Fibroblast of villous mesenchyme (primary cell): ENCODE measurements at places on chromosomes 13 and 19.

- peak; percentile 29 for DNase-seq
These were observed 9.0 kb upstream of the IPO5 start for GRCh38 chr13:97944396-97945029.

GRCh38 chr19:49689133-49690078, at the start of gene ADM5:
TSS of gene ADM5 (plus strand) at chr19:49689594. CDS start at chr19:49689838, 244 bp downstream.
- DNase-seq = peak; percentile 11

DNA sequence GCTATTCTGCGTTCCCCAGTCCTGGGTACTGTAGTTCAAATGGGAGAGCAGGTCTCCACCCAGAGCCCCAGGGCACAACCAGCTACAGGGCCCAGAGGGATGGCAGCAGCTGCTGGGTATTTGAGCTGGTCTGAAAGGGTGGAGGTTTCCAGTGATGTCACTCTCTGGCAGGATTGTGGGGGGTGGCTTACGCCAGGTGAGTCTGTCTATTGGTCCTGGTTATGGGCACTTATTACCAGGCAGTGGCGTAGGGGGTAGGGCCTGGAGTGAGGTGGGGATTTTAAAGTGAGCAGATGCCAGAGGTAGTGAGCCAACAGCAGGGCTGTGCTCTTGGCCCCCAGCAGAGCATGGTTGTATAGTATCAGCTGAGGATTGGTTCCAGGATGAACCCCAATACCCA, 6.2 kb downstream of the RPS19 start:
- DNase-seq = no peak

DNA sequence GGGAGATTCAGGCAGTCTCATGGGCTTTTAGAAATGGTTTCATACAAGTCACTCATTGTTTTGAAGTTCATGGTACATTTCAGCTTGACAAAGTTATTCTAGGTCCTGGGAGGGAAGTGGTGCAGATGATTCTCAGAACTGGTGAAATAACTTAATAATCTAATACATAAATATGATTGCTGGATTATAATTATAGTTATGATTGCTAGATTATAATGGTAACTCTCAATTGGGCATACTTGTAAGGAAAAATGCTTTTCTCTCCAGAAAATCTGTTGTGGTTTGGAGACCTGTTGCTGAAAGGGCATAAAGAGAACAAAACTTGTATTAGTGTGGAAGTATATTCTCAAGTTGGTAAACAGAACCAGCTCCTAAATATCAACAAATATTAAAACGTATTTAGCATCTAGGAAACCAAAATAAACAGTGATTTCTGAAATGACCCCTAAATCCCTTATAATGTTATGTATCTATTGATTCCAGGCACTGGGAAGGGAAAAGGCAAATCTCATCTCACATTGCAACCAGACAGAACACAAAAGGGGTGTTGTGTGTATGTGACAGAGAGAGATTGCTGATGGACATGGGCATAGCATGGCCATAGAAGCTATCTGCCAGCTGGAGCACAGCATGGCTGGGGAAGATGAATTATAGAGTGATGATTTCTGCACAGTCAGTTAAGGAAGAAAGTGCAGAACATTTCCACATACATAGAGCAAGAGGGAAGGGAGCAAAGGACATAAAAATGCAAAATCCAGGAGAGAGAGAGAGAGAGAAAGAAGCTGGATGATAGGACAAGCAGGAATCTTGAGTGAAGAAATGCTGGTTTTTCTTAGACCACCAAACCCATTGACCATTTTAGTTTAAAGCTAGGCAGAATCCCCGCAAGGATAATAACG, 87.1 kb upstream of the FRY start:
- no peak for DNase-seq

GRCh38 chr19:15812060-15812722, 3.3 kb downstream of the OR10H1 start:
- DNase-seq = no peak

GRCh38 chr19:16449330-16449961, 22.3 kb downstream of the EPS15L1 start:
- DNase-seq = no peak

GRCh38 chr13:50453188-50453587, 390.3 kb downstream of the DLEU7 start:
- DNase-seq = no peak

DNA sequence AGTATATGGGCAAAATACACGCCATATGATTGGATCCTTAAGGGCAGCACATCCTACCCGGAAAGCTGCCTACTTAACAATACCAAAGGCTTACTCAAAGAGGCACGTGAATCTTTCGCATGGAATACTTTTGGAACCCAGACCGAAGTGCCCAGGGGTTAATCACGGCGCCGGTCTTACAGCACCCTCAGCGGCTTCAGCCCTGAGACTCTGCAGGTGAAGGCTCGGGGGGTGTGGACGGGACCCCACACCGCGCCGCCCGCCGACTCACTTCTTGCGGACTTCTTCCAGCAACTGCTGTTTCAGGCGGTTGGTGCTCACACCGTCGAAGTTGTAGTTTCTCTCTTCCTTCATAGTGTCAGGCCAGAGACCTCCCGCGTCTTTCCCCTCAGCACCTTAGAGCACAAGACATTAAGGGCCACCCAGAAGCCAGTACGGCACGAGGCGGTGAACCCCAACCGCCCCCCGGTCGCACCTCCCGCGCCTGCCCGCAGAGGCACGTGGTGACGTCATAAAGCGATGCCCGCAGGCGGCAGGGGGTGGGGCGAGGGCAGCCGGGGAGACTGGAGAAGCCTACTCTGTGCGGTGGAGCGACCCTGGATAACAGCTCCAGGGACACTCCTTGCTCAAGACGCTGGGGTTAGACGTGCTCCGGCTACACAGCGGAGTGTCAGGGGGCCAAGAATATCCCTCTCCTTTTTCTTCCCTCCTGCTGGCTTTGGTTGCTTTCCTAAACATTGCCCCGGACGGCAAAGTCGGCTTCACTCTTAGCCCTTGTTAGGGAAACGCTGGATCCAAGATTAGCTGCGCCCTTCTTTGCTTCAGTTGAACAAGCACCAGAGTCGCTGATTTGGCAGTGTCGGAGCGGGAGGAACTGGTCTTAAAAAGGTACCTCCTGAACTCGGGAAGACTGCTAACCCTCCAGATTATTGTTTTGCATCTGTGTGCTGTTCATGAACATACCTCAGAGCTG, at the start of gene CCDC169:
Gene CCDC169 (minus strand): TSS at position 449 of the 973 bp plus-strand sequence. CDS start 95 bp downstream, at position 354.
- DNase-seq = peak; percentile 67

DNA sequence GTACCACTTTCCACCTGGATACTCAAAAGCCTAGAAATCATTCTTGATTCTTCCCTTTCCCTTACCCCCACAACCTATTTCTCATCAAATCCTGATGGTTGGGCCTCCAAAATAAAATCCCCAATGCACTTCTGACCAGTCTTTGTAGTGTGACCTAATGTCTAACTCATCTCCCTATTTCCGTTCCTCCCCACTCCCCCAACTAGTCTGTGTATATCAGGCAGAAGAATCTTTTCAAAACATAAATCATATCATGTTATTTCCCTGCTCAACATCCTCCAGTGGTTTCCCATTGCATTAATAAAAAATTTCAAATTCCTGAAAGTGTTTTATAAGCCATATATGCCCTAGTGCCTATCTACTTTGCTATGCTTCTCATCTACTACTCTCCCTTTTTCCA, 17.7 kb downstream of the CCDC122 start:
- peak; percentile 16 for DNase-seq

DNA sequence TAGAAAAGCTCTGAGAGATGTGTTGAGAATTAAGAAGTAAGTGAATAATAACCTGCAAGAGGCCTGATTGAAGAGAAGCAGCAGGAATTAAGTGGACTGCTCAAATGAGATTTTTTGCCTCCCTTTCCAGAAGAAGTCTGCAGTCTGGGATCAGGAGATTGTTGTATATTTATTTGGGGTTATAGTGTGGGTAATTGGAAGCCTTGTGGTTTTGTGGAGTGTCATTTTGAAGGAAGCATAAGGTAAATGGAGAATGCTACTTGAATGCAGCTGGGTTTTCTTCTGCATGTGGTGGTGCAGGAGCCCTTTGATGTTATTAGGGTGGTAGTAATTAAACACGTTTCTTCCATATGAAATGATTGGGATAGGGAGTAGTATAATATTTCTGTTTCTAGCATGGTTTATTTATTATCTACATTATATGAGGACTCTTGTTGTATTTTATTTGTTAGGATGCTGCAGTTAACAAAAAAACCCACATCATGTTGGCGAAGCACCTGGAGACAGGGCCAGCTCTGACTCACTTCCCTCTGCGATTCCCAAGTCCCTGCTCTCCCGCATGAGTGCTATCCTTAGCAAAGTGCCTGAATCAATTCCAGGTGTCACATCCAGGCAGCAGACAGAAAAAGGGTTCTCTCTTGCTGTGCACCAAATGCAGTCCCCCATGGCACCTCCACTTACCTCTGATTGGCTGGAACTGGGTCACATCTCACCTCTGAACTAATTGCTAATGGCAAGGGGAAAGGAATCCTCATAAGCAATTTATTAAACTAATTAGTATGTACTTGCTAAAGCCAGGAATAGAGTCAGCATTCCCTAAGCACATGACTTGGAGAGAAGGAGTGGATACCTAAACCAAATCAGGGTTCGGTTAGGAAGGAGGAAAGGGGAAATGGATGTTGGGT, 54.8 kb downstream of the DGKH start:
- no peak for DNase-seq

GRCh38 chr13:113162783-113163685, 4.6 kb downstream of the PROZ start:
- DNase-seq = no peak

- DNase-seq = no peak
These were observed 656 bp downstream of the ZNF155 start for GRCh38 chr19:43984687-43985000.

- DNase-seq = no peak
These were observed 52.0 kb upstream of the NPAS1 start for GRCh38 chr19:46967578-46968032.

DNA sequence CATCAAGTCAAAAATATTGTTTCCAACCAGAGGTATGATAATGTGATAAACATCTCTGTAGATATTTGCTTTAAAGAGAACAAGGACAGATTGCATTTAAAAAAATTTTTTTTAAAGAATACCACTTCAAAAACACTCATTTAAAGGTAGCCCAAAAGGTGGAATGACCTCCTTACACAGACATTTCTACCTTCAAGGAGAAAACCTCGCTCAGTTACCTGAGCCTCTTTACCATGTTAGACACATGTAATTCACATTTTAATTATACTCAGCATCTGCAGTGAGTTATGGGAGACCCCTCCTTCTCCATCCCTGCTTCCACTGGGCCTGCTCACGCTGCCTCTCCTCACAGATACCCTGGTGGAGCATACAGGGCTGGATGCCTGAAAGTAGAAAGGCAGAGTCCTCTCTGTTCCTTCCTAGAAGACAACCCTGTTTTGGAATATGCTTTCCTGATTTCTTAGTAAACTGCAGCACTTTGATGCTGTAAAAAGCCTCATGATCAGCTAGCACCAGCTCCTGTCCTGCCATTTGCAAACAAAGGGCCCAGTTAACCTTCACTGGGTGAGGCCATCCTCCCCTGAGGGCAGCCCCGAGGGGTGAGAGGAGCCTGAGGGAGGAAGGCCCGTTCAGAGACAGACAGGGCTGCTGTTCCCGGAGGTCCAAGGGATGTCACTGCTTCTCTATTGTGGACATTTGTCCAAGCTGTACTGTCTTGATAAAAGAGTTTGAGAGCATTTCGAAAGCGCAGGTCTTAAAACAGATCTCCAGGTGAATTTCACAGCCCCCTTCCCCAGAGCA, 117.8 kb downstream of the IRS2 start:
- no peak for DNase-seq

GRCh38 chr19:56896095-56896494, 55.6 kb upstream of the PEG3 start:
- DNase-seq = no peak

GRCh38 chr19:6682607-6683128, 12.7 kb upstream of the TNFSF14 start:
- DNase-seq = no peak

GRCh38 chr13:43773602-43774001, 13.2 kb downstream of the ENOX1 start:
- DNase-seq = no peak

- DNase-seq = no peak
These were observed 57.2 kb upstream of the SERPINE3 start for GRCh38 chr13:51282322-51282721.

DNA sequence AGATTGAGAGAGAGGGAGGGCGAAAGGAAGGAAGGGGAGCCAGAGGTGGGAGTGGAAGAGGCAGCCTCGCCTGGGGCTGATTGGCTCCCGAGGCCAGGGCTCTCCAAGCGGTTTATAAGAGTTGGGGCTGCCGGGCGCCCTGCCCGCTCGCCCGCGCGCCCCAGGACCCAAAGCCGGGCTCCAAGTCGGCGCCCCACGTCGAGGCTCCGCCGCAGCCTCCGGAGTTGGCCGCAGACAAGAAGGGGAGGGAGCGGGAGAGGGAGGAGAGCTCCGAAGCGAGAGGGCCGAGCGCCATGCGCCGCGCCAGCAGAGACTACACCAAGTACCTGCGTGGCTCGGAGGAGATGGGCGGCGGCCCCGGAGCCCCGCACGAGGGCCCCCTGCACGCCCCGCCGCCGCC, at the start of gene TNFSF11:
Gene TNFSF11 (plus strand): TSS at position 142 of the 400 bp plus-strand sequence. CDS start 152 bp downstream, at position 294.
- no peak for DNase-seq

- no peak for DNase-seq
These were observed 477.9 kb upstream of the HTR2A start for GRCh38 chr13:47374741-47375140.

- no peak for DNase-seq
These were observed 1856.1 kb downstream of the OLFM4 start for GRCh38 chr13:54884682-54885081.

DNA sequence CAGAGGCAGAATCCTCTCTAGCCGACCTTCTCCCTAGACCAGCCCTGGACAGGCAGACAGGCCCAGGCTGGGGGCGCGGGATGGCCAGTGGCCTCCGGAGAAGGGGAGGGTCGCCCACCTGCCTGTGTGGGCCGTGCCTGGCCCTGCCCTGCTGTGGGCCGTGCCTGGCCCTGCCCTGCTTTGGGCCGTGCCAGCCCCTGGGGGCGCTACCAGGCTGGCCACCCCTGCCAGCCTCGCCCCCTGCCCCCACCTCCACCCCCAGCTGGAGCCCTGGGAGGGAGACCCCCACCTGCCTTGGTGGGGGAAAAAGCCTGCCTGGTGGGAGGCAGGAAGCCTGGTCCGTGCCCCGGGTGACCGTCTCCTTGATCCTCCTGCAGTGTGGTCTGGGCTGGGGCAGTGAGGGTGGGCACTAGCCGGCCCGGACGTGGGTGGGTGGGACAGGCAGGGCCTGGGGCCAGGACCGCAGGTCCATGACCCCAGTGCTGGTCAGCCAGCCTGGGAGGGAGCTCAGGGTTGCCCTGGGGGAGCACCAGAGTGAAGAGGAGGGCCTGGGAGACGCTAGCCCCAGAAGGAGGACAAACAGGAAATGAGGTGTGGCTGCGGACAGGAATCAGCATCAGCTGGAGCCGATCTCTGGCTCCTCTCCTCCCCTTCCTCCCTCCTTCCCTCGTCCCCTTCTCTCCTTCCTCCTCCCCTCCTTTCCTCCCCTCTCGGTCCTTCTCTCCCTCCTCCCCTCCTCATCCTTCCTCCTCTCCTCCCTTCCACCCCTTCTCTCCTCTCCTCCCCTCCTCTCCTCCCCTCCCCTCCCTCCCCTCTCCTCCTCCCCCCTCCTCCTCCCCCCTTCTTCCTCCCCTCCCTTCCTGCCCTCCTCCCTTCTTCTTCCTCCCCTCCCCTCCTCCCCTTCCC, 5.1 kb upstream of the MKNK2 start:
- DNase-seq = peak; percentile 83

GRCh38 chr19:376111-376470, 31.5 kb upstream of the MIER2 start:
- DNase-seq = no peak
